Stimulated activated memory B cell treated with anti-CD40 and anti-IgM and Interleukin-4, amounts not matched to agents 10 μg/mL and 1 μg/mL and 100 μg/mL, for 72 hours (primary cell): ENCODE measurements at places on chromosomes 16 and 17.

DNA sequence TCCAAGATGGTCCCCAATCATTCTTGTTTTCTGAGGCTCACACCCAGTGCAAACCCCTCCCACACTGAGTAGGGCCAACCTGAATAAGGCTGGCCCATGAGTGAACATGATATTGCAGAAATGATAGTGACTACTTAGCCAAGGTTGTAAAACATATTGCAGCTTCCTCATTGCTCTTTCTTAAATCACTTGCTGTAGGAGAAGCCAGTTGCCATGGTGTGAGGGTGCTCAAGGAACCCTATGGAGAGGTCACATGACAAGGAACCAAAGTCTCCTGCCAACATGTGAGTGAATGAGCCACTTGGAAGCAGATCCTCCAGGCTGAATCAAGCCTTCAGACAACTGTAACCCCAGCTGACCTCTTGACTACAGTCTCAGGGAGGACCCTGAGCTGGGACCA, 191.4 kb downstream of the RGS9 start:
- H3K4me3 ChIP-seq: no peak overlapping the region
- H3K27ac ChIP-seq: no peak overlapping the region
- H3K36me3 ChIP-seq: no peaks in the 10 kb centered on the region
- H3K4me1 ChIP-seq: no peaks in the 10 kb centered on the region
- H3K27me3 ChIP-seq: peaks cover 15% of the 10 kb centered on the region
- ATAC-seq: no peak

- H3K4me3 ChIP-seq: no peak overlapping the region
- H3K4me1 ChIP-seq: peaks cover 7% of the 10 kb centered on the region
- no peak overlapping the region for H3K27ac ChIP-seq
- no peak for ATAC-seq
- H3K36me3 ChIP-seq: no peaks in the 10 kb centered on the region
Observed at GRCh38 chr17:850851-851763, 69.0 kb downstream of the MRM3 start.

- no peak overlapping the region for H3K4me3 ChIP-seq
- no peak overlapping the region for H3K27ac ChIP-seq
- no peaks in the 10 kb centered on the region for H3K4me1 ChIP-seq
Observed at GRCh38 chr16:20166531-20167235, 93.0 kb upstream of the GPR139 start.

GRCh38 chr17:69547947-69548346, 133.4 kb downstream of the MAP2K6 start:
- no peaks in the 10 kb centered on the region for H3K27me3 ChIP-seq
- peaks cover 11% of the 10 kb centered on the region for H3K4me1 ChIP-seq
- H3K4me3 ChIP-seq: no peak overlapping the region

DNA sequence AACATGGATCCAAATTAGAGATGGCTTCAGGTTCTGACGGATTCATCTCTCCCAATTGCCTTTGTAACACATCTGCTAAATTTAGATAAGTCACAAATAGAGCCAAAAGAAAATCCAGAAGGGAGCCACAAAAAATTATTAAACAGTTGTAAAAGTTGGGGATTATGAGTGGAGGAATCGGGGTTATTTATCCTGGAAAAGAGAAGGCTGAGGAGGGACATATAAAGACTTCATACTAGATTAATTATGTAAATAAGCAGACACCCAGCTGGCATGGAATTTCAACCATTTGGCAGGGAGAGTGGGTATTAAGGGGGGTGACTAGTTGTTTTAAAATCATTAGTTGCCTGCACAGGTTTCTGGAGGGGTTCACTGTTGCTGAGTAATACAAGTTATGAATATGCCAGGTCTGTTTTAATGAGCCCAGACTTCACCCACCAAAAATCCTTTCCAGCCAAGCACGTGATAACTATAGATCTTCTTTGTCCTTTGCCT, 89.6 kb downstream of the CDH13 start:
- H3K27me3 ChIP-seq: no peaks in the 10 kb centered on the region
- H3K36me3 ChIP-seq: peaks cover 5% of the 10 kb centered on the region
- H3K4me3 ChIP-seq: no peak overlapping the region
- no peak for ATAC-seq
- H3K4me1 ChIP-seq: no peaks in the 10 kb centered on the region

DNA sequence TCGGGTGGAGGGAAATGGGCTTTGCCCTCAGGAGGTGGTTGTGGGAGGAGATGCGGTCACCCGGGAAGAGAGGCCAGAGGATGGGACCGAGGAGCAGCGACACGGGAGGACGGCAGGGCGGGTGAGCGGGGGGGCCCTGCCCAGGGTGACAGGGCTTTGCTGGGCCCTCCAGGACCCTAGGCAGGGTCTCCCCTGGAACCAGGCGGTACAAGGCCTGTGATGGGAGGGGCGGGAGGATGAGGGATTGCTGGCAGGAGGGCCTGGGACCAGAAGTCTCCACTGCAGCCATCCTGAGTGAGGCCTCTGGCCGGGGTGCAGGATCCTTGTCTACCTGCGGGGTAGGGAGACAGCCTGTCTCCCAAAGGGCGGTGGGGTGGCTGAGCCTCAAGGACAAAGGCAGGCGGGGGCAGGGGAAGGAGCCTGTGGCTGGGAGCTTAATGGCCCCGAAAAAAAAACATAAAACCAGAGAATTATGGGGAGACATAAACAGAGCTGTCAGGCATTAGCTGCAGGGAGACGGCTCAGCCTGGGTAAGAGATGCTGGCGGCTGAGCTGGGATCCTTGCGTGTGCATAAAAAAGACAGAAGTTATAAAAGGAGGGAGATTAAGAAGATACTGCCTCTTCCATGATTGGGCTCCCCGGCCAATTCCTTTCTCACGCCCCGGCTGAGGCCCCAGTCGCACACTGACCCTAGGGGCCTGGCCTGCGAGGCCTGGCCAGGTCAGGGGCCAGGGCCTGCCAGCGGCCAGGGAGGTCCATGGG, 66.7 kb downstream of the SREBF1 start:
- peak overlapping the region; percentile 15 for H3K27ac ChIP-seq
- H3K4me1 ChIP-seq: peaks cover 45% of the 10 kb centered on the region
- no peak for ATAC-seq
- H3K36me3 ChIP-seq: peaks cover 5% of the 10 kb centered on the region
- H3K4me3 ChIP-seq: no peak overlapping the region

DNA sequence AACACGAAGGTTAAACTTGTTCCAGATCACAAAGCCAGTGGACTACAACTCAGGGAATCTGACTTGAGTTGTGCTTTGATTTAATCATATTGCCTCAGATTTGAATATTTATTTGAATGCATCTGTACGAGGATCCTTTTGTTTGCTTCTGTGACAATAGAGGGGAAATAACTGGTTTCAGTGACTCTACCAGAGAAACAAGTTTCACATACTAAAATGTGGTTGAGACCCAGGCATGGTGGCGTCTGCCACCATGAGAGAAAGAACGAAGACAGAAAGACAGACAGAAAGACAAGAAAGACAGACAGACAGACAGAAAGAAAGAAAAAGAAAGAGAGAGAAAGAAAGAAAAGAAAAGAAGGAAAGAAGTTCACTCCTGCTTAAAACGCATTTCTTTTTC, 24.0 kb downstream of the YWHAE start:
- ATAC-seq: peak; percentile 63
- peak overlapping the region; percentile 32 for H3K4me3 ChIP-seq
- H3K36me3 ChIP-seq: no peaks in the 10 kb centered on the region
- no peaks in the 10 kb centered on the region for H3K27me3 ChIP-seq
- H3K27ac ChIP-seq: peak overlapping the region; percentile 42
- peaks cover 85% of the 10 kb centered on the region for H3K4me1 ChIP-seq

DNA sequence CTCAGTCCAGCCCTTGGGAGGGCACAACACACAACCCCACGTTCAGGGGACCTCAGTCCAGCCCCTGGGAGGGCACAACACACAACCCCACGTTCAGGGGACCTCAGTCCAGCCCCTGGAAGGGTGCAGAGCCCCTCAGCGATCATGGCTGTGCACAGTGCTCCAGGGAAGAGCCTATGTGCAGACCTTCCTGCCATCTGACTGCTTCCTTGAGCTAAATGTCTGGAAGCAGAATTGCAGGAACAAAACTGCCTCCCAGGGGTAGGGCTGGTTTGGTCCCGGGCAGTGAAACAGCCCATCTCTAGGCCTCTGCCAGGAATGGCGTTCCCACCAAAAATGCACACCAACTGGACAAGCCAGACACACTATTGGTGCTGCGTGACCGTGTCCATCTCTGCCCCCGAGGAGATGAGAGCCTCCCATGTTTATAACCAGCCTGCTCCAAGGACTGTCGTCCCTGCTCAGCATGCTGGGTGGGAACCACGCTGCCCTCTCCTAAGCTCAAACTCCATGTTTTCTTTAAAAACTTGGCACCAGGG, 44.0 kb downstream of the ZNF276 start:
- H3K27me3 ChIP-seq: no peaks in the 10 kb centered on the region
- ATAC-seq: no peak
- peak overlapping the region; percentile 91 for H3K27ac ChIP-seq
- H3K36me3 ChIP-seq: peaks cover 34% of the 10 kb centered on the region

- H3K27ac ChIP-seq: peak overlapping the region; percentile 20
- ATAC-seq: no peak
- H3K4me3 ChIP-seq: peak overlapping the region; percentile 6
- peaks cover 56% of the 10 kb centered on the region for H3K36me3 ChIP-seq
Observed at GRCh38 chr17:8227238-8227581, 16.8 kb upstream of the AURKB start.

- no peak overlapping the region for H3K4me3 ChIP-seq
- H3K27me3 ChIP-seq: no peaks in the 10 kb centered on the region
- H3K4me1 ChIP-seq: peaks cover 71% of the 10 kb centered on the region
- ATAC-seq: no peak
- H3K36me3 ChIP-seq: peaks cover 79% of the 10 kb centered on the region
Observed at GRCh38 chr16:27431773-27432532, 30.0 kb downstream of the IL21R start.

DNA sequence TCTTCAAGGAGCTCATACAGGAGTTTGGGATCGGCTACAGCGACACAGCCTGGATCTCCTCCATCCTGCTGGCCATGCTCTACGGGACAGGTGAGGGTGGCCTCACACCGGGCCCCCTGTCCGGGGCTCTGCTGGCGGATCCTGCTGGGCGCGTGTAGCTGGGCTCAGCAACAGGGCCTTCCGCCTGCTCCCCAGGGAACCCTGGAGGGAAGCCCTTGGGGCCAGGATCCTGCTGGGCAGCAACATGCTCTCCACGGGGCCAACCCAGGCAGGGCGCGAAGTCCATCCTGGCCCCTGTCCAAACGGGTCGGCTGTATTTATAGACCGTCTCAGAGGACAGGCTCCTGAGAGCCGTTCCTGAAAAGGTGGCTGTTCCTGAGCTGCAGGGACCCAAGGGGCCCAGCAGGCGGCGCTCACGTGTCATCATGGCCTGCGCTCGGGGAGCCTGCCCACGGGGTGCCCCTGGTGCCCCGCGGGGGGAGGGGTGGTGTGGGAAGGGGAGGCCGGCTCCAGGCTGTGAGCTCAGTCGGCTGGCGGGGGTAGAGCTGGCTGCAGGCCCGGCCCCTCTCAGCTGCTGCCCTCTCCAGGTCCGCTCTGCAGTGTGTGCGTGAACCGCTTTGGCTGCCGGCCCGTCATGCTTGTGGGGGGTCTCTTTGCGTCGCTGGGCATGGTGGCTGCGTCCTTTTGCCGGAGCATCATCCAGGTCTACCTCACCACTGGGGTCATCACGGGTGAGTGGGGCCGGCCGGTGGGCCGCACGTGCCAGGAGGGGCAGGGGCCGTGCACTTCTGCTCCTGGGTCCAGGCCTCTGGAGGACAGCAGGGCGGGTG, 7.5 kb downstream of the SLC16A3 start:
- peaks cover 78% of the 10 kb centered on the region for H3K4me1 ChIP-seq
- no peaks in the 10 kb centered on the region for H3K27me3 ChIP-seq
- no peak for ATAC-seq
- peaks cover 11% of the 10 kb centered on the region for H3K36me3 ChIP-seq
- no peak overlapping the region for H3K4me3 ChIP-seq

GRCh38 chr16:68644715-68645493, at the start of gene CDH3:
Gene CDH3, plus strand, starts transcription at chr16:68645310. Its CDS starts 70 bp downstream, at chr16:68645380.
- ATAC-seq: peak; percentile 49
- peak within 1 kb of the TSS; percentile 59 for H3K4me3 ChIP-seq
- H3K27ac ChIP-seq: no peak within 1 kb of the TSS
- peaks cover 82% of the 10 kb centered on the region for H3K27me3 ChIP-seq

- no peak overlapping the region for H3K27ac ChIP-seq
- no peaks in the 10 kb centered on the region for H3K4me1 ChIP-seq
Observed at GRCh38 chr16:73735954-73736353, 560.7 kb upstream of the PSMD7 start.

- ATAC-seq: peak; percentile 75
- H3K27me3 ChIP-seq: no peaks in the 10 kb centered on the region
- H3K27ac ChIP-seq: peak overlapping the region; percentile 60
- H3K36me3 ChIP-seq: no peaks in the 10 kb centered on the region
- no peak overlapping the region for H3K4me3 ChIP-seq
- peaks cover 14% of the 10 kb centered on the region for H3K4me1 ChIP-seq
Observed at GRCh38 chr17:27654654-27655524, 23.9 kb downstream of the LGALS9 start.

DNA sequence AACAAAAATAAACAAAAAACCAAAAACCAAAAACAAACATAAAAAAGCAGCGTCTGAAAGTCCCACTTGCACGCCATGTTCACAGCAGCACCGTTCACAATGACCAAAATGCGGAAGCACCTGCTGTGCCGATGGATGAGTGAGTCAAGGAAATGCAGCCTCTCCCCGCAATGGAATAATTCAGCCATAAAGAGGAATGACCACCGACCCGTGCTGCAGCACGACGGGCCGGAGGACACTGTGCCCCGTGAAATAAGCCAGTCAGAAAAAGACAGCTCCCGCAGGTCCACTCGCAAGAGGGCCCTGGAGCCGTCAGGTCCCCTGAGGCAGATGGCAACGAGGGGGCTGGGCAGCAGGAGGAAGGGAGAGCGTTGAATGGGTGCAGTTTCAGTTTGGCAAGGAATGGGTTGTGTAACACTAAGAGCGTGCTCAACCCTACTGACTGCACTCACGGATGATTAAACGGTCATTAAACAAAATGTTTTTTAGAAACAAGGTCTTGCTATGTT, 5.1 kb downstream of the CLCN7 start:
- peak overlapping the region; percentile 85 for H3K27ac ChIP-seq
- H3K4me3 ChIP-seq: peak overlapping the region; percentile 67
- ATAC-seq: peak; percentile 37
- no peaks in the 10 kb centered on the region for H3K27me3 ChIP-seq
- peaks cover 52% of the 10 kb centered on the region for H3K4me1 ChIP-seq
- peaks cover 6% of the 10 kb centered on the region for H3K36me3 ChIP-seq

GRCh38 chr16:4591706-4592470, 22.8 kb downstream of the UBALD1 start:
- no peaks in the 10 kb centered on the region for H3K4me1 ChIP-seq
- no peak for ATAC-seq
- H3K27ac ChIP-seq: no peak overlapping the region
- H3K36me3 ChIP-seq: no peaks in the 10 kb centered on the region

- peaks cover 51% of the 10 kb centered on the region for H3K36me3 ChIP-seq
- no peak overlapping the region for H3K4me3 ChIP-seq
- ATAC-seq: no peak
- H3K27ac ChIP-seq: no peak overlapping the region
- H3K4me1 ChIP-seq: peaks cover 7% of the 10 kb centered on the region
- H3K27me3 ChIP-seq: no peaks in the 10 kb centered on the region
Observed at GRCh38 chr16:74691093-74691855, 9.4 kb downstream of the MLKL start.

- H3K36me3 ChIP-seq: no peaks in the 10 kb centered on the region
- peak overlapping the region; percentile 80 for H3K27ac ChIP-seq
- ATAC-seq: peak; percentile 28
- H3K4me3 ChIP-seq: peak overlapping the region; percentile 93
- peaks cover 37% of the 10 kb centered on the region for H3K4me1 ChIP-seq
Observed at GRCh38 chr16:30335598-30336474, 19.3 kb downstream of the CD2BP2 start.

- H3K36me3 ChIP-seq: peaks cover 5% of the 10 kb centered on the region
- no peak overlapping the region for H3K27ac ChIP-seq
- no peaks in the 10 kb centered on the region for H3K27me3 ChIP-seq
Observed at GRCh38 chr17:73343168-73343634, 31.4 kb upstream of the CDC42EP4 start.
